Activated CD4-positive, alpha-beta memory T cell treated with anti-CD3 and anti-CD28 coated beads for 36 hours (primary cell): ENCODE measurements at places on chromosomes 11 and 22. TPM values are rescaled to one million over a fixed set of nuclear protein-coding genes. Genes with fewer than 3 reads are reported as not detected.

GRCh38 chr11:45155627-45156180 is 9.3 kb downstream of the PRDM11 start:
- no peak overlapping the region for H3K27ac ChIP-seq
- no peaks in the 10 kb centered on the region for H3K36me3 ChIP-seq
- H3K4me1 ChIP-seq: peaks cover 10% of the 10 kb centered on the region
- no peak for DNase-seq
- H3K27me3 ChIP-seq: no peaks in the 10 kb centered on the region

DNA sequence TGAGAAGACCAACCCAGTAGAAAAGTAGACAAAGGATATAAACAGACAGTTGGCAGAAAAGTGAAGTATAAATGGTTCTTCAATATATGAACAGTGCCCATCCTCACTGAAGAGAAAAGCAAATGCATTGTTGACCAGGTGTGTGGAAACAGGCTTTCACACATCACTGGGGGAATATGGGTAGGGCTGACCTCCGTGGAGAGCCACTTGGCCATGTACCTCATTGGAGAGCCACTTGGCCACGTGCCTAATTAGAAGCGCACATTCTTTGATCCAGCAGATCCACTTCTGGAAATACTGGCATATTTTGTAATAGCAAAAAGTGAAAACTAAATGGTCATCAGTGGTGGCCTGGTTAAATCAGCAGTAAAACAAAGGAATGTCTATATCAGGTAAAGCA is 43.2 kb downstream of the PPP6R3 start:
- H3K4me3 ChIP-seq: no peak overlapping the region
- H3K4me1 ChIP-seq: peaks cover 78% of the 10 kb centered on the region
- H3K27ac ChIP-seq: no peak overlapping the region
- no peaks in the 10 kb centered on the region for H3K27me3 ChIP-seq

DNA sequence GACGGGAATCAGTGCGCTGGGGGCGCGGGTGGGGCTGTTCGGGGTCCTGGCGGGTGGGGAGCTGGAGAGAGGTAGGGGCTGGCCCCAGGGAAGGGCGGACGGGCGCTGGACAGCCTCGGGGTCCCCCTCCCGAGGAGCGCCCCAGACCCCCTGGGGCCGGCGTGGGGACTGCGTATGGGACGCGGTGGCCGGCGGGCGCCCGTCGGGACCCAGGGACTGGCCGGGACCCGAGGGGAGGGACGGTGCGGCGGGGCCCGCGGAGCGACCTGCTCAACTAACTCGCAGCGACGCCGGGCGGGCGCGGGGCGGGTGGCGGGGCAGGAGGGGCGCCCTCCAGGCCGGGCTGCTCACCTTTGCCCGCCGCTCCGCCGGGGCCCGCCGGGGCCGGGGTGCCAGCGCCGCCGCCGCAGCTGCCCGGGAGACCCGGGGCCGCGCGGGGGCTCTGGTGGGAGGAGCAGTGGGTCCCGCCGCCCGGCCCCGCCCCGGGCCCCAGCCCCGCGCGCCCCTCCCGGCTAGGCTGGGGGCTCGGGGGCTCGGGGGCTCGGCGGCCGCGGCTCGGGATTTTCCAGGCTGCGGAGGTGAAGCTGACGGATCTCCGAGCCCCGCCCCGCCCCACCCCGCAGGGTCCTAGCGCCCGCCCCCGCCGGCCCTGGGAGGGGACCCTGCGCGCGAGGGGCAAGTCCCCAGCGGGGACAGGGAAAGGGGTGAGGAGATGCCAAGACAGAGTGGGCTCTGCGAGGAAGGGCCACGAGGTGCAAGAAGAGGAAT is 12.3 kb downstream of the STARD10 start:
- DNase-seq: peak; percentile 61
- H3K4me1 ChIP-seq: peaks cover 25% of the 10 kb centered on the region
- no peak overlapping the region for H3K27ac ChIP-seq
- H3K36me3 ChIP-seq: no peaks in the 10 kb centered on the region
- H3K27me3 ChIP-seq: no peaks in the 10 kb centered on the region

DNA sequence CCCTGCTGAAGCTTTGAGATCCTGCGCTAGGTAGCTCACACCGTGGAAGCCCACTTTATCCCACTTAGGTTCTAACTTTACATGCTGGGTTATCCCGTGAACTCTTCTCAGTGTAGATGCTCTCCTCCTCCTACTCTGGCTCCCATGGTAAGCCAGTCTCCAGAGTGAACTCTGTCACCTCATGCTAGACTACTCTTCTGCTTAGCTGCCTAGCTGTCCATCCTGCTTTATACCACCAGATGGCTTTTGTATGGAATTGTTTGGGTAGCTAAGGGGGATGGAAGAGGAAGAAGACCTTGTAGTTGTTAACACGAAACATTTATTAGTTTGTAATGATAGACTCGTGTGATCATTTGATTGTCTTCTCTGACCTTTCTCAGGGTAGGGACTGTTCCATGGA is 46.8 kb downstream of the EMSY start:
- H3K27me3 ChIP-seq: no peaks in the 10 kb centered on the region
- H3K4me1 ChIP-seq: peaks cover 4% of the 10 kb centered on the region
- no peak overlapping the region for H3K4me3 ChIP-seq
- H3K36me3 ChIP-seq: peaks cover 7% of the 10 kb centered on the region

DNA sequence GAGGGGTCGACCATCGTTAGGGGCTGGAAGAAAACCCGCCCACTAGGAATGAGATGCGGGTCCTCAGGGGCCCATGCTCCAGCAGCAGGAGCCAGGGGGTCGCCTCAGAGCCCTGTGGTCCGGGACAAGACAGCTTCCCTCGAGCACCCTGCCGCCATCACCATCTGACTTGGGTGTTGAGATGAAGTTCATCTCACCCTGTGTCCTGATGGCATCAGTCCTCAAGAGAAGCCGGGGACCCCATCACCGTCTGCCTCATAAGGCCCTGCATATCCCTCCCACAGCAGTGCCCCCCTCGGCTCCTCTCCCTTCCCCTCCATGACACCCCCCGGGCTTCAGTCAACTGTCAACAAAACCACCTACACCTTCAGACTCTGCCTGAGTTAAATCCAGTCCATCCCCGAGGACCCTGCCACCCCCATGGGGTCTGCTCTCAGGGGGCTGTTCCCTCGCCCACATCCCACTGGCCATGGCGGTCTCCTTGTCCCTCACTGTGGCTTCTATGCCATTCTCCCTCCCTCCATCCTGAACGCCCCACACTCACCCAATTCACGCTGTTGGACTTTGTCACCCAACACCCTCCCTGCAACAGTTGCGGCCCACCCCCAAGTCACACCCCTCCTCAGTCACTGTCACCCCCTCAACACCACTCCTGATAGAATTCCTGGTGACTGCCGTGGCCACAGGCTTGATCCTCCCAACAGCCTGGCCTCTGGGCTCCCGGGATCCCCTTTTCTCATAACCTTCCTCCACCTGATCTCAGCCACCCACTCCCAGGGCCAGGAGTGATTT is 87.7 kb upstream of the RTL6 start:
- peaks cover 27% of the 10 kb centered on the region for H3K27me3 ChIP-seq
- no peak overlapping the region for H3K4me3 ChIP-seq
- peaks cover 8% of the 10 kb centered on the region for H3K4me1 ChIP-seq
- DNase-seq: no peak
- H3K27ac ChIP-seq: no peak overlapping the region

DNA sequence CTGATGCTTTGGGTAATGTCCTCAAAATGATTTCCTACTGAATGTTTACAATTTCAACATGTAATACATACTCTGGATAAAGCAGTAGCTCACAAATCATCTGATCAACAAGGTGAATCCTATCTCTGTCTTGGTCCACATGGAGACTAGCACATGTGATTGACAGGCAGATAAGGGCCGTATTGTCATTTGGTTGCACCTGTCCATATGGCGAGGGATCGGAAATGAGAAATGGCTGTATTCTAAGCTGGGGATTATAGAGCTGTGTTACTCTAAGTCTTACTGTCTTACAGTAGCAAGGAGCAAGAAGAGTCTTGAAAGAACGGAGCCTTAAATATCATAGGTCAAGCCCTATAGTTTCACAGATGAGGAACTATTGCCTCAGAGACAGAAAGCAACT is 55.7 kb downstream of the APIP start:
- H3K27me3 ChIP-seq: no peaks in the 10 kb centered on the region
- H3K36me3 ChIP-seq: no peaks in the 10 kb centered on the region
- H3K4me1 ChIP-seq: no peaks in the 10 kb centered on the region

DNA sequence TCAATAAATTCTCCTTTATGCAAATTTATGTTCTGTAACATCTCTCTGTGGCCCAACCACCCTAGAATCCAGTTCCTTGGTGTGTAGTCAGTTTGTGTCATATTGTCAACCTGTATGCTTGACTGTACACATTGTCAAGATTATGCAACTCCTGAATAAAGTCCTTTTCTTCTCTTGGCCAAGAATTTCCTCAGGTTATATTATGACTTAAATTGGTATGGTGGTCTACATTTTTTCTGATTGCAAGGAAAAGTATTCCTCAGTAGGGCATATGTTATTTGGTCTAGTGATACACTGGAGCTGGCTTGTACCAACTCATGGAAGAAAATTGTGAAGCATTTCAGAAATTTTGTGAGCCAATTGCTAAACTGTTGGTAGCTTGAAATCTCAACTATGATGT is 482.8 kb upstream of the CHORDC1 start:
- H3K27me3 ChIP-seq: no peaks in the 10 kb centered on the region
- H3K4me3 ChIP-seq: no peak overlapping the region
- H3K4me1 ChIP-seq: no peaks in the 10 kb centered on the region
- DNase-seq: no peak
- no peak overlapping the region for H3K27ac ChIP-seq

DNA sequence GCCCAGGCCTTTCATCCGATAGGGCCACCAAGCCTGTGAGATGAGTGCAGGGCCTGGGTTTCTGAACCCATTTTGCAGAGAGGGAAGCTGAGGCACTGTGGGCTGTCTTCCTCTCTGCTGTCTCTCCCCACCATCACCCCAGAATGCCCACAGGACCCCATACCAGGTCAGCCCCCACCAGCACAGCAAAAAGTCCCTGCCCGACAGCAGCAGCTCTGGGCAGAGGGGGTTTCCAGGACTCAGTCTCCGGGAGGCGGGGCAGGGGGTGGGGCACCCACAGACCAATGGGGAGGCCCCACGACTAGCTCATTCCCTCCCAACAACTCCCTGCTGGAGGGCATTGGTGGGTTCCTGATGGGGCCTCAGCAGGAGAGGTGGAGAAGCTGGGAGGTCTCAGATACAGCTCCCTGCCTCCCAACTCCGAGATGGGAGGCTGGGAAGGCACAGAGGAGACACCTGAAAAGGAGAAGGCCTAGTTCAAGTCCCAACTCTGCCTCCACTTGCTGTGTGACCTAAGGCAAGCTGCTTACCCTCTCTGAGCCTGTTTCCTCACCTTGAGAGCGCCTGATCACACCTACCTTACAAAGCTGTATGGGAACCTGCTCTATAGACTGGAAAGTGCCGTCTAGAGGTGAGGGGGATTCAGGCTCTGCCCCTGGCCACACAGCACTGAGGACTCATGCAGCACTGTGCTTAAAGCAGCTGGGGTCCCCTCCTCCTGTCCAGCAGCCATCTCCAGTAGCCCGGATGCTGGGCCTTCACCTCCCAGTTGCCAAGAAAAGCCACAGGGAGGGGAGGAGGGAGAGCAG is 3.5 kb downstream of the CBX7 start:
- peak; percentile 87 for DNase-seq
- peak overlapping the region; percentile 35 for H3K4me3 ChIP-seq
- peaks cover 7% of the 10 kb centered on the region for H3K27me3 ChIP-seq
- peaks cover 58% of the 10 kb centered on the region for H3K4me1 ChIP-seq
- peak overlapping the region; percentile 90 for H3K27ac ChIP-seq

DNA sequence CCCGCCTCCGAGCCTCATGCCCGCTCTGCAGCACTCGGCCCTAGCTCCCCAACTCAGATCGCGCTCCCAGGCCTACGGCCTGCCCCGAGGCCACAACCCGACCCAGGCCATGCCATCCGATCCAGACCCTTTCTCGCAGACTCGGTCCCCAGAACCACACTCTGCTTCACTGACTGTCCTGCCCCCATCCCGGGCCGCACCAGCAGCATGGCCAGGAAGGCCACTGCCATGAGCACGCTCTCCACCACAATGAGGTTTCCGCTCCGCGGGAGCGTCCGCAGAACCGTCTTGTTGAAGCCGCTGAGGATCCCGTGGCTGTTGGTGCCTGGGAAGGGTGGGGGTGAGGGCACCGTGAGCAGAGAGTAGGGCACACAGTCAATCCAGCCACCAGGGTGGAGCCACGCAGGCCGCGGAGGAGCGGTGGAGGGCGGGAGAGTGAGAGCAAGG is 6.4 kb downstream of the UNC93B1 start:
- DNase-seq: no peak
- H3K27me3 ChIP-seq: no peaks in the 10 kb centered on the region
- peaks cover 23% of the 10 kb centered on the region for H3K4me1 ChIP-seq
- no peak overlapping the region for H3K4me3 ChIP-seq
- peaks cover 2% of the 10 kb centered on the region for H3K36me3 ChIP-seq

GRCh38 chr11:123645286-123645975 is 9.0 kb downstream of the SCN3B start:
- DNase-seq: no peak
- peaks cover 16% of the 10 kb centered on the region for H3K27me3 ChIP-seq

DNA sequence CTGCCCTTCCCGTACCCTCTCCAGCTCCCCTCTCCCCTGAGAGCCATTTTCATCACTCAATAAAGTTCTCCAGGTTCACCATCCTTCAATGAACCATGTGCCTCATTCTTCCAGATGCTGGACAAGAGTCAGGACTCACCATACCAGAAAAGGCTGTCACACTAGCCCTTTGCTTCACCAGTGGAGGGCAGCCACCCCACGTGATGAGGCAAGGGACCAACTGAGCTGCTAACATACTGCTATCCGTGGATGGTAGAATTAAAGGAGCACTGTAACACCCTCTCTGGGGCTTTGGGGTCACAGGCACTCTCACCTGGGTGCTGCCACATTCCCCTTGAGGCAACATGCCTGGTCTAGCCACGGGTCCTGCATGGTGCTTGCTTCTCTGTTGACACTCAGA is 13.1 kb upstream of the OR5I1 start:
- no peaks in the 10 kb centered on the region for H3K4me1 ChIP-seq
- no peaks in the 10 kb centered on the region for H3K27me3 ChIP-seq
- DNase-seq: no peak
- H3K36me3 ChIP-seq: no peaks in the 10 kb centered on the region

DNA sequence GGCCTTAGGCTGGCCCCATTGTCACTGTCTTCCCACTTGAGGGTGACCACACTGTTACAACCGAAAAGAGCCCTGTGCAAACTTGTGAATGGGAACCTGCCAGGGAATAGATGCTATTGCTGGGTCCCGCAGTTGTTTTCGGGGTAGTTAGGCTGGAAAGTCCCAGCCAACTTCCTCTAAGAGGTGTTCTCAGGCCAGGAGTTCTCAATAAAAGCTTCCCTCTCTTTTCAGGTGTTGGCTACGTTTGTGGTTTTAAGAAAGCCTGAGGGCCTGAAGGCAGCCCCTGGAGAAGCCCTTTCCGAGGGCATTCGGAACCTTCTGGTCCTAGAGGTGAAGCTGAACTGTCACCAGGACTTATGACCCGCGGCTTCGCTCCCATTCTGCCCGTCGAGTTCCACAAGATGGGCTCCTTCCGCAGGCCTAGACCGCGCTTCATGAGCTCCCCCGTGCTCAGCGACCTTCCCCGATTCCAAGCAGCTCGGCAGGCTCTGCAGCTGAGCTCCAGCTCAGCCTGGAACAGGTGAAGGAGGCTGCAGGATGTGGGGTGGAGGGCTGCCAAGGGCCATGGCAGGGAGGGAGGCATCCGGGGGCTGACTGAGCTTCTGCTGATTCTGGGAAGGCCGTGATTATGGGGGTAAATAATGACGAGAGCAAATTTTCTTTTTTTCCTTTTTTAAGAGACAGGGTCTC is 104.8 kb downstream of the PRR5L start:
- peaks cover 48% of the 10 kb centered on the region for H3K36me3 ChIP-seq
- peak overlapping the region; percentile 60 for H3K4me3 ChIP-seq
- H3K27me3 ChIP-seq: no peaks in the 10 kb centered on the region
- peak overlapping the region; percentile 78 for H3K27ac ChIP-seq
- H3K4me1 ChIP-seq: peaks cover 49% of the 10 kb centered on the region

MUC2 gene
- total RNA-seq: not detected

TMA7B gene
- total RNA-seq: 1.1 TPM

CNTN5 gene
- total RNA-seq: not detected

TSGA10IP gene
- total RNA-seq: not detected

ASCL2 gene
- total RNA-seq: 2.0 TPM

CRYBB1 gene
- not detected for total RNA-seq

SSH3 gene
- total RNA-seq: 14.9 TPM
